ENCODE measurements at places on chromosomes 4 and X.

DNA sequence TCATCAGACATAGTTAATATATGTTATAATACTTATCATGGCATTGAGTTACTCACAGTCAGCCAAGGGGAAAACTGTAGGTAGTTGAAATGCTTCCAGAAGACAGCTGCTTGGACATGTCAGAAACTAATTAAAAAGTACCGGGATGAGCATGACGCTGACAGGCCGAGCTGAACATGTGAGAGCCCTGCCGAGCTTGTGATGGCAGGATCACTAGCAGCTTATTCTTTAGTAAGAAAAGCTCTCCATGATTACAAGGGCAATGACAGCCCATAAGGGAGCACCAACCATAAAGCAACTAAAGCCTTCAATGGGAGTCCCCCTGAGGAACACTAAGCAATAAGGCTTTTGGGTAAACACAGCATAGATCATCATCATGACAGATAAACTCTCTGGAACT lies 435.6 kb downstream of the TLL1 start:
- DNase-seq: no peak

- no peak for DNase-seq
Measured at GRCh38 chr4:186570193-186570996, 15.0 kb upstream of the MTNR1A start.

- DNase-seq: no peak
Measured at GRCh38 chr4:17846266-17846665, 35.5 kb downstream of the NCAPG start.

GRCh38 chr4:76306882-76307659 lies 538 bp downstream of the STBD1 start:
- no peak for DNase-seq

Data from effector memory CD8-positive, alpha-beta T cell (primary cell).